ENCODE measurements at places on chromosomes 5 and 9. TPM values are rescaled to one million over a fixed set of nuclear protein-coding genes. Genes with fewer than 3 reads are reported as not detected.

DNA sequence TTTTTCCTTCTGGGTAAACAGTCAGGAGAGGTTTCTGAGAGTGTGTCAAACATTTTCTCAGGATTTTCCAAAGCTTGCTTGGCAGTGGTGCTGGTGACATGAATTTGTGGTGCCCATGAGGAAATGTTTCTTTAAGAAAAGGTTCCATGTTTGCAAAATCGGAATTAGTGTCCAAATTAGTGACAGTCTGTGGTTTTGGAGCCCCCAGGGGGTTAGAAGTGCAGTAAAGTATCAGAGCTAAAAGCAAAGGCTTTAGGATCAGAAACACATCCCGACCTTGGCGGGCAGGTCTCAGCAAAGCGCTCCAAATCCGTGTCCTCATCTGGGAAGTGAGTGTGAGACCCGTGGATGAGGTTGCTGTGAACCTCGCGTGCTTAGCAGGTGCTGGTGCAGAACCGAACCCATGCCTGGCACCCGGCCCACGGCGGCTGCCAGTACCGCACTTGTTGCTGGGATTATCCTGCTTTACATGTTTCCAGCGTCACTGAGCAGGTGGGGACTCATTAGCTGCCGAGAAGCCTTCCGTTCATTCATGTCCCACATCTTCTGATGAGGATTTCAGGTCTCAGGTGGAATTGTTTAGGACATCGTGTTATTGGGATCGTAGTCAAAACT lies 70.8 kb upstream of the COL5A1 start:
- DNase-seq, result no peak
- H3K27me3 ChIP-seq, result no peaks in the 10 kb centered on the region
- no peak overlapping the region for H3K4me3 ChIP-seq
- no peaks in the 10 kb centered on the region for H3K4me1 ChIP-seq
- no peaks in the 10 kb centered on the region for H3K36me3 ChIP-seq
- H3K27ac ChIP-seq, result no peak overlapping the region

DNA sequence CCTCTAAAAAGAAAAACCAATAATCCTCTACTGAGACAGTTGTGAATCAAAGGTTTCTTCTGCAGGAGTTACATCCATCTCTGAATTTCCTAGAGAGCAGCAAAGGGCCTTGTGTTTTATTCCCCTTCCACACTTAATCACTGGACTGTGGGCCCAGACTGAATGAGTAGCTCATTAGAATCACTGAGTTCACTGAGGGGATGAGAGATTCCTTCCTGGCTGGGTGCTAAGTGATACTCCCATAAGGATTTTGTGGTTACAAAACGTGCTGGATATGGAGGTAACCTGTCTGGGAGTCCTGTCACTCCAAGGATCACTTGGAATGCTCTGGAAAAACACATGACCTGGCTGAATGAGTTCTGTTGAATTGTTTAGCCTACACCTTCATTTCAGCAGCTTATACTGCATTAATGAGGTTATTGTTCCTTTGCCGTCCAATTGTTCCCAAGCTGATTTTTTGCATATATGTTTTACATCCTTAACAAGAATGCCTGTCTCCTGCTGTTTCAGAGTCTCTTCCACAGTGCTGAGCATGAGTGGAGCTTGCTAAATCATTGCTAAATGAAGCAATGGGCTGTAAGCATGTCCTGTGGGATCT lies 82.9 kb downstream of the MEF2C start:
- no peak for DNase-seq
- no peaks in the 10 kb centered on the region for H3K36me3 ChIP-seq
- no peak overlapping the region for H3K4me3 ChIP-seq

- no peaks in the 10 kb centered on the region for H3K4me1 ChIP-seq
- H3K4me3 ChIP-seq, result no peak overlapping the region
- peak; percentile 80 for DNase-seq
Observed at GRCh38 chr5:107248066-107248695, 422.6 kb downstream of the EFNA5 start.

DNA sequence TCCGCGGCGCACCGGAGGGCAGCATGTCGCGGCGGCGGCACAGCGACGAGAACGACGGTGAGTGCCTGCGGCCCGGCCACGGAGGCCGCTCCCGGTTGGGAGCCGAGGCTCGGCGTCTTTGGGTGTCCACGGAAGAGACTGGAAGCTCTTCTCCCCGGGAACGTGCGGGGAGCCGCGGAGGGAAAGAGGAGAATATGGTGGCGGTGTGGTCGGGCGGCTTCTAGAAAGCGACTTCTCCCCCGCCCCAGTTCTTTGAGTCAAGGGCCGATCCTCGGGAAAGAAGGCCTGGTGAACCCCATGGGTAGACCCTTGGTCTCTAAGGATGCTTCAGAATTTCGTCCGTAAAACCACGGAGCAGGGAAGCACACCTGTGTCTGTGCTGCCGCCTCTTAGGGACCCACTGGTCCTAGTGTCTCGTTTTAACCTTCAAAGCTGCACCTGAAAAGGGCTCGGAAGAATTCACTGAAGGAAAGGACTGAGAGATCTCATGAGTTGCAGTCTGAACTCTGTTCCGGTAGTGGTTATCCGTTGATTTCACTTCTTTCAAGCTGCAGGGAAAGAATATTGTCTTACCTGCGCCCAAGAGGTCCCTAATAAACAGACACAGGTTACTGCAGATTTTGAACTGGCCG lies 354 bp downstream of the NCBP1 start:
- H3K4me3 ChIP-seq, result peak overlapping the region; percentile 95
- peak; percentile 77 for DNase-seq
- peaks cover 28% of the 10 kb centered on the region for H3K36me3 ChIP-seq

- DNase-seq, result no peak
- no peak overlapping the region for H3K4me3 ChIP-seq
- no peaks in the 10 kb centered on the region for H3K36me3 ChIP-seq
- peaks cover 4% of the 10 kb centered on the region for H3K27me3 ChIP-seq
- H3K4me1 ChIP-seq, result peaks cover 6% of the 10 kb centered on the region
Observed at GRCh38 chr5:132237670-132238069, 10.0 kb upstream of the P4HA2 start.

Gene SLC22A4
- total RNA-seq, result 1.1 TPM

Gene HSDL2
- total RNA-seq, result 14.1 TPM

Gene PDCD1LG2
- 1.5 TPM for total RNA-seq
